Astrocyte of the spinal cord (primary cell): ENCODE measurements at places on chromosomes 2 and 18.
A peak's percentile ranks its signal among the peaks of the same experiment; 100 is the strongest.

- DNase-seq, result no peak
Observed at GRCh38 chr2:44181648-44182047, 13.0 kb downstream of the PPM1B start.

DNA sequence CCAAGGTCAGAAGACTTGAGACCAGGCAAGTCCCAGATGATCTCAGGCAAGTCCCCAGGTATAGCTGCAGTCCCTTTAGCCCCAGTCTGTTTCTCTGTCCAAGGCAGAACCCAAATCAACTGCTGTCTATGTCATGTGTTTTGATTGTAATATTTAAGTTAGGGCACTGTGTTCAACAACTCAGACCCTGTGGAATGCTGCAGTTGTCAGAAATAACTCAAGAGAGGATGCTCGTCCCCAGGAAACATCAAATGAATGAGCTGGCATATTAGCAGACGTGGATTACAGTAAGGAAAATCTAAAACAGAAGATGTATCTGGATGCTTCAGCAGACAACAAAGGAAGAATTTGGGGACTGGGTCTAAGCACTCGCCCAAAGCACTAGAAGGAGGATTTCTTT lies 70.1 kb downstream of the BCL11A start:
- peak; percentile 59 for DNase-seq

DNA sequence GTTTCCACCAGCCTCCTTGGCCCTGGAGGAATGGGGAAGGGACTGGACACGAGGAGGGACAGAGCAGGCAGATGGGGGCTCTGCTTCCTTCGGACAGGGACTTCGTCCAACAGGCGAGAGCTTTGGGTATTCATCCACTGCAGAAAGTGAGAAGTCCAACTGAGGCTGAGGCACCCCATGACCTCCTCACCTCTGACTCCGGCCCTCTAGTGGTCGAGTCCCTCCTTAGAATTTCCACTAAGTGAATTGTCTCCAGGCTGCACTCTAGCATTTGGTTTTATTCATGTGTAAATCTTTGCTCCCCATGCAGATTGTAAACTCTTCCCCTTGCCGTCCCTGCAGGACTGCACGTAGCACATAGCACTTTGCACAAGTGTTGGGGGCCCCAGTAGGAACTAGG lies 75.6 kb downstream of the TMEM247 start:
- no peak for DNase-seq

DNA sequence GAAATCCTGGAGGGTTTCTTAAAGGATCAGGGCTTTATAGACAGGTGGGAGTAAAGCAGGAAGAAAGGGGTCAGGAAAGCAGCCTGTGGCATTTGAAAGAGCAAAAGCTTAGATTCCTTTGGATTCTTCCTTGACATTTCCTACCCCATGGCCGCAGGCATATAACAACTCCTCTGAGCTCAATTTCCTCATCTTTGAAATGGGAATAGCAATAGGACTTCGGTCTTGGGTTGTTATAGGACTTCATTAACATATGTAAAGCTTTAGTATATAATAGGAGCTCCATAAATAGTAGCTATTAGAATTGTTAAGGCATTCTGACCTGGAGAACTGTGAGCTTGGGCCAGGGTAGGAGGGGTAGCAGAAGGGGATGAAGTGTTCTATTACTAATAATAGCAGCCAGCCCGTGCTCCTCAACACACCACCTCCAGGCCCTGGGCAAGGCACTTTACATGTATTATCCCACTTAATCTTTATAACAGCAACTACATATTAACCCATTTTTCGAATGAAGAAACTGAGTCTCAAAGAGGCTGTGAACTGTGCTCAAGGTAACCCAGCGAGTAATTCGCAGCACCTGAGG lies 10.6 kb downstream of the ZFP36L2 start:
- DNase-seq, result no peak

DNA sequence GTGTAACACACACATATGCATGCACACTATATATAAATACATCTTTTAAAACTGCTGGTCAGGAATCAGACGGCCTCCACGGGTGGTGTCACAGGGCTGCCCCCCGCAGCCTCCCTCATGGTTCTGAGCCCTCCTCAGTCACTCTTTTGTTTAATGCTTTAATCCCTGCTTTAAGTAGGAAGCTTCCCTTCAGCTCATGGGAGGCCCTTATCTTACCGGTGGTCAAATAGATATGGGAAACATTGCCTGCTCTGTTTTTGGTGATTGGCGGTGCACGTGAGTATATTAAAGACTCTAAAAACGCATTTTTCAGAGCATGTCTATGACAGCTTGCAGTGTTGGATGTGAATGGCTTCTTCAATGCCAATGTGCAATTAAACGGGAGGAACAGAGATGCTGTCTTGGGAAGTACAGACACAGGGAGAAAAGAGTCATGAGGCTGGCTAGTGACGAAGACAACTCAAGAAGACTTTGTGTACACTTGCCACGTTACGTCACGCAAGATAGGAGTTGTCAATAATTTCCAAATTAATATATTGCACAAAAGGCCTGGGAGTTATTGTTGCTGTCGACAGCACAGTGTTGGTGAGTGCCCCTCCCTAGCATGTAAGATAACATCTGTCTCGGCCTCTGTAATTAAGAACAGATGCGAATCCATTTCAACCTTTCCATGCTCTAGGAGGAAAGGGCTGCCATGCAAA lies 23.3 kb downstream of the GNLY start:
- DNase-seq, result no peak

DNA sequence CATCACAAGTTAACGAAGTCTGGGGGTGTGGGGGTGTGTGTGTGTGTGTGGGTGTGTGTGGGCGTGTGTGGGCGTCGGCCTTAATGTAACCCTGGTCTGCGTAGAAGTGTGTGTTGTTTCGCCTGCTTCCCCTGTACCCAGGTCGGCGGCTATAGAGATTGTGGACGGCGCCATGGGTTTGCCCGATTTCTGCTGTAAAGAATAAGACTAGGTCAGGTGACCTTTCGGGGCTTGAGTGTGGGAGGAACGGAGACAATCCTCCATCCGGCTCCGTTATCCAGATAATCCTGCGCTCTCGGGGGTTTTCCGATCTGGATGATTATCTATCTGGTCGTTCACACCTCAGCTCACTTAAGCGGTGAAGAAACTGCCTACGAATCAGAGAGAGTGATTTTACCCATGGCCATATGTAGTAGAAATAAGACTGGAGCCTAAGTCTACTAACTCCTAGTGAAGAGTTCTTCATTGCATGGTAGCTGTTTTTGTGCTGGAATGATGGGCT lies 543 bp downstream of the HADHB start:
- DNase-seq, result no peak

- DNase-seq, result no peak
Observed at GRCh38 chr2:240165034-240165433, 24.6 kb upstream of the OTOS start.

DNA sequence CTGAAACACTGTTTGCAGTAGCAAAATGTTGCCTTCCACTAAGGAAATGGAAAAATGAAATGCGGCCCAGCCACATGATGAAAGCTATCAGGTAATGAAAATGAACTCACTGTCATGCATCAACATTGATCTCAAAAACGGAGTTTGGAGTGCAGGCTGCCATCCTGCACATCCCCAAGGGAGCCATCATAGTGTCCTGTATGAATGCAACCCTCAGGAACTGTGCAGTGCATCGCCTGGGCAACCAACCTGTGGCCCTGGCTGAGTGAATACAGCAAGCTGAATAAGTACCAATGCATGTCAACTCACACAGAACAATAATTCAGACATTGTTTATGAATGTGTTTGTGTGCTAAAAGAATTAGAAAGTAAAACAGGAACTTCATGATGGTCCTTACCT lies 23.1 kb upstream of the TXNDC2 start:
- no peak for DNase-seq

DNA sequence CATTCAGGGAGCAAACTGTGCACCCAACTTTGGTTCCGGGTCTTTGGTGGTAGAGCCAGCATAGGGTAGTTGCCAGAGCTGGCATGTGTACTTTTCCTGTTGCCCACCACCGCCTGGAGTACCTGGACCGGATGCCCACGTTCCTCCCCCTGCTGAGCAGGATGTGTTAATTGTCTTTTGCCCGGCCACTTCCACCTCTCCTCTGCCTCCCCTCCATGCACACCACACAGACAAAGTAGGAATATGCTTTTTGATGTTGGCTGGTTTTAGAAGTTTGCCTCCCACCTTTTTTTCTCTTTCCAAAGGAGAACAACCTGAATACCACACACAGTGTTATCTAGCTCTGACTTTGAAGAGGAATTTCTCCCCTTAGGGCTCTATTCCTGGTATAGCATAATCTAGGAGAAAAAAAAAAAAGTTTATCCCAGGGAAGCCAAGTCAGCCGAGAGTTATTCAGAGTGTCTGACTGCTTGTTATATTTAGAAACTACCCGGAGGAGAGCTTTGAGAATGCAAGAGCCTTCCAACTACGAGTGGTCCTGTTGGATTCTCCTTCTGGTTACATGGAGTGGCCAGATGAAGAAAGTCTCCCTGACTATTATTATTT lies 111.9 kb downstream of the SETBP1 start:
- DNase-seq, result peak; percentile 25

GRCh38 chr2:223169830-223170605 lies 118.0 kb downstream of the KCNE4 start:
- no peak for DNase-seq

- no peak for DNase-seq
Observed at GRCh38 chr2:108909275-108909823, 79.7 kb downstream of the EDAR start.

DNA sequence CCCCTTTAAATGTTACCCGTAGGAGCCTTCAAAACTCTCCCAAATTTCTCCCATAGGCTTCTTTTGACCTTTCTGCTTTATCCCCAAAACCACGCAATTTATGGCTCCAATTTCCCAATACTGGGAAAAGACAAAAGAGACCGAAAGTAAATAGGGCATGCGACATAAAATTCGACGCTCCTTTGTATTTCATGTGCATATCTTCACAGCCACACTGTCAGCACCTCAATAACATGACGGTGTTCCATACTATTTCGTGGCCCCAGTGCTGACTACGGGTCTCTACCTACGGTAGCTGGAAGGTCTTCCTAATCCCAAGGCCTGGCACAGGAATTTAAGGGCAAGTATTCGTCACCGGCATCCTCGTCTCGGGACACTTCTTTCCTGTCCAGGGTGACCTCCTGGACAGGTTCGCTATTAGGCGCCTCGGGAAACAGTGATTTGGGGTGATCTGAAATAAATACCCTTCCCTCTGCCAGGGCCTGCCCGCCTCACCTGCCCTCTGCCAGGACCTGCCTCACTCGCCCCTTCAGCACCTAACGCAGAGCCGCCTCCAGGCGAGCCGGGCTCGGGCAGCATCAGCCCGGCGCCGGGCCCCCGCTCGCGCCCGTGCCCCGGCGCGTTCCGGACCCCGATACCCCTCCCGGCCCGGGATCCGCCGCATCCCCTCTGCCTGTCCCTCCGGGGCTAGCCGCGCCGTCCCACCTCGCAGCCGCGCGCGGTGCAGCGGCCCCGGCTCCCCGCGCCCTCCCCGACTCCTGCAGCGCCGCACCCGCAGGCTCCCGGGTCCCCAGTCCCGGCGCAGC lies 680 bp downstream of the DTNB start:
- DNase-seq, result peak; percentile 40

- no peak for DNase-seq
Observed at GRCh38 chr2:161241894-161242293, 66.3 kb upstream of the PSMD14 start.

GRCh38 chr2:8575038-8575833 lies 106.6 kb upstream of the ID2 start:
- no peak for DNase-seq

DNA sequence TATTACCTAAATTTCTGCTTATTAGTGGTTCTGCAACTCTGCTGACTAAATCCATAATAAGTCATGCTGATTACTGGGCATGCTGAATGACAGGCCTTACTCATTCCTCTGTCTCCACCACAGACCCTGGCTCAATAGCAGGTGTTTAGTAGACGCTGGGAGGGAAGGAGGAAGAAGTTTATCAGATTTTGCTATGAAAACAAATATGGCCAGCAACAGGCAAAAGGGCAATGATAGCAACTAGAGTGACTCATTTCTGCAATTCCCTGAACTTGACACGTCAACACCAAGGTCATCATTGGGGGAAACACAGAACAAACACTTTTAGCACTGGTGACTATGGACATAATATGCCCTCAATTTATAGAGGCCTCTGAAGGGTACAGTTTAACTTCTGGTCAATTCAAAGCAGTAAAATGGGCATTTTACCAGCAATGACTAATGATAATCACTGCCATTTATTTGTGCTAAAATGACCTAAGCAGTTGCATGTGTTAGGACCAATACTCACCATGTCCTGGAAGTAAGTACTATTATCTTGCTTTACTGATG lies 35.2 kb downstream of the TMEM163 start:
- peak; percentile 7 for DNase-seq

GRCh38 chr2:213834331-213834730 lies 550.1 kb downstream of the SPAG16 start:
- DNase-seq, result peak; percentile 79

DNA sequence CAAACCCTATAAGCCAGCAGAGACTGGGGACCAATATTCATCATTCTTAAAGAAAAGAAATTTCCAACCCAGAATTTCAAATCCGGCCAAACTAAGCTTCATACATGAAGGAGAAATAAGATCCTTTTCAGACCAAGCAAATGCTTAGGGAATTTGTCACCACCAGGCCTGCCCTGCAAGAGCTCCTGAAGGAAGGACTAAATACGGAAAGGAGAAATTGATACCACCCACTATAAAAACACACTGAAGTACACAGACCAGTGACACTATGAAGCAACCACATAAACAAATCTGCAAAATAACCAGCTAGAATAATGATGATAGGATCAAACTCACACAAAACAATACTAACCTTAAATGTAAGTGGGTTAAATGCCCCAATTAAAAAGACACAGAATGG lies 22.4 kb downstream of the NPHP1 start:
- no peak for DNase-seq

DNA sequence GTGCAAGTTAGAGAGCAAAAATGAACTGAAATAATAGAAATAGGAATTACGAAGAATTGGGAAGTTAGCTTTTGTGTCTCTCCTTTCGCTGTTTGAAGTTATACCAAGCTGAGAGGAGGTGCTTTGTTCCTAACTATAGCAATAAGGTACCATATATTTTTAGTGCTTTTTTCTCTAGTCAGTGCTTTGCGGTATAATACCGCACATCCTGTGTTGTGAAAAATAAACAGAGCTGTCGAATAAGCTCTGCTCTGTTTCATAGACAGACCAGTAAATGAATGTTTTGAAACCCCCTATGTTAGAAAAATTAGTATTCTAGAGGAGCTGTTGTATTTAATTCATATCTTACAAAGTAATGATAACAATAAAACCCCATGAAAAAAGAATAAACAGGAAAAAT lies 130.8 kb downstream of the MAP4K4 start:
- no peak for DNase-seq

- peak; percentile 23 for DNase-seq
Observed at GRCh38 chr2:191303140-191304005, 58.2 kb downstream of the MYO1B start.
